ENCODE measurements at places on chromosomes 3 and 15. TPM values are rescaled to one million over a fixed set of nuclear protein-coding genes. Genes with fewer than 3 reads are reported as not detected.

The ERICH6 gene
- not detected for total RNA-seq

The CHRNA7 gene
- total RNA-seq: 1.0 TPM

The MFAP1 gene
- 32.7 TPM for total RNA-seq

The P2RY14 gene
- not detected for total RNA-seq
